ENCODE measurements at places on chromosomes 12 and 14.

- peak; percentile 64 for DNase-seq
These were observed 12.2 kb downstream of the UBR7 start for GRCh38 chr14:93219103-93219726.

GRCh38 chr12:104215638-104216297, at the start of gene TXNRD1:
Gene TXNRD1 (plus strand): TSS chr12:104215779. CDS start chr12:104215803, 24 bp downstream.
- peak; percentile 93 for DNase-seq

GRCh38 chr14:89042021-89042420, 217.6 kb downstream of the TTC8 start:
- DNase-seq = no peak

- no peak for DNase-seq
These were observed 48.4 kb downstream of the ATL1 start for GRCh38 chr14:50608302-50608851.
